ENCODE measurements at places on chromosomes 11 and 22.

GRCh38 chr11:82903843-82904586 is 2.5 kb downstream of the DDIAS start:
- no peak for DNase-seq

GRCh38 chr22:23192133-23192532 is 11.8 kb downstream of the BCR start:
- DNase-seq = no peak

DNA sequence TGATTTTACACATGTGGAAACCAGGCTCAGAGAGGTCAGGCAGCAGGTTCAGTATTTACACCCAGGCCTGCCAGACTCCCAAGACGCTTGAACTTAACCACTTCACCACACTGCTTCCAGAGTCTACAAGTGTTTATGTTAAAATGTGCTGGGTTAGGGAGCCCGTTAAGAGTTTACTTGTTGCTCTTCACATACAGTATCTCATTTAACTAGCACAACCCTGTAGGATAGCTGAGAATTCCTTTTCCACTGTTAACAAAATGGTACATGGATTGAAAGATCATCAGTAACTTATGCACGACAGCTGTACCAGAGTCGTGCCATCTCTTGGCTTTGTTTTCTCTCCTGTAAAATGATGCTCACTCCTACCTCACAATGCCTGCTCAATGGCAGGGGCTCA is 2.9 kb downstream of the SMCO4 start:
- DNase-seq = no peak

GRCh38 chr22:49462795-49463194 is 364.9 kb downstream of the BRD1 start:
- peak; percentile 72 for DNase-seq

DNA sequence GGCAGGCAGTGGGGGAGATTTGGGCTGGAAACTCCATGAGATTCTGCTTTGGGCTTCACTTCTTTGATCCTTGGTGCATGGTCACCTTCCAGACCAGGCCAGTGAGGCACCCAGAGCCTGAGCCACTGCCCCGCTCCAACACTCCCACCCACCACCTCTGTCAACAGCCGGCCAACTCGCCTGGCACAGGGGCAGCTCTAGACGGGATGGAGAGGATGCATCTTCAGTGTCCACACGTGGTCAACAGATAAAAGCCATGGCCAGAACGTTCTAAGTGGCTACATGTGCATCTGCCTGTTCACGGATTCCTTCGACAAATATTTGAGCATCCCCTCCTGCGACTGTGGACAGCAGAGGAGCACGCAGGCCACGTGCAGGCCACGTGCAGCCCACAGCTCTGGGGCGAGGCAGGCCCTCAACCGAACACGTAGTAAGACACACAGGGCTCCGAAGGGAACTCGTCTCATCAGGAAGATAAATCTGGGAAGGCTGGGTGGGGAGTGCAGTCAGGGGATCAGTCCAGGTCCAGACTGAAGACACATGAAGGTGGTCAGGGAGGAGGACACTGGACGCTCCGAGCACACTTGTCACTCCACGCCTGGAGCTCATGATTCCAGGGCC is 1.2 kb downstream of the LRRC56 start:
- DNase-seq = no peak

DNA sequence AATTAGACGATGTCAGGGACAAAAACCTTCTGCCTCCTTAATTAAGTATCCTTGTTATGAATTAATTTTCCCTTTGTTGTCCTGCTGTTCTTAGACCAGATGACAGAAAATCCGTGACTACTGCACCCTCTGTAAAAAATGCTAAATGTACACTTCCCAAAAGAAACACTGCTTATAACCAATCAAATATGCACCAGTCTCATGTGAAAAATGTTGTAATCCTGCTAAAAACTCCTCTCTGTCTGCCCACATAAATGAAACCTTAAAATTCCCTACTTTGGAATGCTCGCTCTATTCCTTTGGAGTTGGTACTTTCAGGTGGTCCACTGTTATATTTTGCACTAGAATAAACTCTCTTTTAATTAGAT is 366.8 kb upstream of the CCDC179 start:
- DNase-seq = no peak

- DNase-seq = no peak
Observed at GRCh38 chr11:46876471-46876870, 30.4 kb upstream of the CKAP5 start.

- no peak for DNase-seq
Observed at GRCh38 chr22:50729391-50730012, 8.5 kb upstream of the ACR start.

GRCh38 chr11:46380340-46381047 is 975 bp upstream of the MDK start:
- DNase-seq = no peak

DNA sequence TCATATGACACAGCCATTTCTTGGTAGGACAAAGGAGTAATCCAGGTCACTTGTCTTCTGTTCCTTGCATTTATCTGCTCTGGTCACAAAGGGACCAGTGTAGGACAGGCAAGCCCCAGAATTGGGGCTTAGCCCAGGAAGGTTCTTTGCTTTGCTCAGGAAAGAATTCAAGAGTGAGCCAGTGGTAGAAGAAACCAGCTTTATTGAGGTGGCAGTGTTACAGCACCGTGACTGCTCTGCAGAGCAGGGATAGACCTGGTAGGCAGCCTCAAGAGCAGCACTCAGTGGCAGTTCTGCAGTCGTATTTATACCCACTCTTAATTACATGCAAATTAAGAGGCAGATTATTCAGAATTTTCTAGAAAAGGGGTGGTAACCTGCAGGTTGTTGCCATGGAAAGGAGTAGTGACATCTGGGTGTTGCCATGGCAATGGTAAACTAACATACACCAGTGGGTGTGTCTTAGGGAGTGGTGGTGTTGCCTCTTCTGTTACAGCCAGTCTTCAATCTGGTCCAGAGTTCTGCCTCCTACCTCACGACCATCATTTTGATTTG is 84.9 kb upstream of the RAB1B start:
- no peak for DNase-seq

- no peak for DNase-seq
Observed at GRCh38 chr11:123361110-123361509, 69.0 kb upstream of the GRAMD1B start.

GRCh38 chr11:112321501-112322172 is 61.0 kb upstream of the PLET1 start:
- DNase-seq = no peak

GRCh38 chr11:72673284-72673942 is 809 bp downstream of the PDE2A start:
- DNase-seq = no peak

- DNase-seq = no peak
Observed at GRCh38 chr22:22022947-22023534, 40.5 kb upstream of the TOP3B start.

GRCh38 chr11:9838229-9838628 is 174.4 kb downstream of the SWAP70 start:
- no peak for DNase-seq

GRCh38 chr22:49781289-49781782 is 46.3 kb downstream of the BRD1 start:
- no peak for DNase-seq

DNA sequence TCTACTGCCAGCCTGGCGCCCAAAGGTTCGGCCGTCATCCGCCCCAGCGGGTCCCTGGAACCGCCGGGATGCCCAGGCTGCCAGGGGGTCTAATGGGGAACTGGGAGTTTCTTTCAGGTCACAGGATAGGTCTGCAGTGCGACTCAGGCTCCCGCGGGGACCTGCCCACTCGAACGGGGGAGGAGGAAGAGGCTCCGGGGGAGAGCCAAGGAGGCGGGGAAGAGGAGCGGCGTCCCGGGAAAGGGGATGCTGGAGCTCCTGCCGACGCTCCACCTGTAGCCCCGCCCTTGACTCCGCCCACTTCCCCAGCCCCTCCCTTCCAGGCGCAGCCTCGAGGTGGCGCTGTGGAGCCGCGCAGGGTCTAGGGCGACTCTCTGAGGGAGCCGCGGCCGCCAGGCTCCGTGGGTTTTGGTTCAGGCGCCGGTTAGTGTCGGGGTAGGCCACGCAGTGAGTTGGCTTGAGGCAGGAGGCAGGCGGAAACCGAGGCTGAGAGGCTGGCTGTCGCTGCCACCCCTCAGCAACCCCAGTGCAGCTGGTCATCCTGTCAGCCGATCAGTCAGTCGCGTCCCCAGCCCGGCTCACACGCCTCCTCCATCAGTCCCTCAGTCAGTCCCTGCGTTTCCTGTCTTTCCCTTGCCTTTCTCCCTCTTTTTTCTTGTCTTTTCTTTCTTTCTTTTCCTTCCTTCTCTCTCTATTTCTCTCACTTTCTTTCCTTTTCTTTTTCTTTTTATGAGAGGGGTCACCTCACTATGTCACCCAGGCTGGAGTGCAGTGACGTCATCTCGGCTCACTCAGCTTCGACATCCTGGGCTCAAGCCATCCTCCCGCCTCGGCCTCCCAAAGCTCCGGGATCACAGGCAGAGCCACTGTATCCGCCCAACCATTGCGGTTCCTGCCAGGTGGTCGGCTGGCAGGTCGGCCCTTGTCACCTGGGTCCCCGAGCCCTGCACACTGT is 26.4 kb downstream of the YWHAH start:
- DNase-seq = peak; percentile 91

GRCh38 chr11:64382586-64382985 is 23.6 kb downstream of the RPS6KA4 start:
- no peak for DNase-seq

- peak; percentile 78 for DNase-seq
Observed at GRCh38 chr11:111765984-111766833, at the start of gene PPP2R1B. Gene PPP2R1B (minus strand): TSS chr11:111766389. CDS start chr11:111766361, 28 bp downstream.

DNA sequence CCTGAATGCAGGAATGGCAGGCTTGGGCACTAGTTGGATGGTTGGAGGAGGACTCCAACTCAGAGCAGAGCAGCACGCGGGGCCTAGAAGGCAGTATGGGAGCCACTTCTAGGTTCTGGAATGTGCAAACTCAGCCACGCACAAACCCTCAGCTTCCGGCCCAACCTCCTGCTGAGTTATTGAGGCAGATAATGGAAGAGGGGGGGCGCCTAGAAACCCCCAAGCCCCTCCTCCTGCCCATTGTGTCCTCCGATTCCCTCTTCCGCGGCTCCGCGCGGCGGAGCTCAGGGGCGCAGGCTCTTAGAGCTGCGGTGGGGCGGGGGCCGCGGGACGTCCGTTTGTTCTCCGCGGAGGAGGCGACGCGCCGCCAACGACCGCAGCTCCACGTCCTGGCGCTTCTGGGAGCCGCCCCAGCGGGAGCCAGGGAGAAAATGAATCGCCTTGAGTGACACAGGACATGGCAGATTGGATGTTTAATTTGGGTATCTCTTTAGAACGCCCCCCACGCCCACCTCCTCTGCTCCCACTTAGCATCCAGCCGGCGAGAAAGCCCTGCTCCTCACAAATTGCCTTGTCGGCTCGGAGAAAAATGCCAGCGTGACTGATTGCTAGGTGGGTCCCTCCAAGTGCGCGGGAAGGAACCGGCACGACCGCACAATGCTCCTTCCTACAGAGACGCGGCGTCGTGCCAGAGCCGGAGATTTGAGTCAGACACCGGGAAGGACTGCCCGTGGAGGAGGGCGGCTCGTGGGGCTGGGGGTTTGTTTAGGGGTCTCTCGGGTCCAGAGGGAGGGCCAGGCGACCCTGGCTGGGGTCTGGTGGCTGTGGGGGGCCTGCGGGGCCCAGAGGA is 144.6 kb downstream of the NECTIN1 start:
- DNase-seq = no peak

DNA sequence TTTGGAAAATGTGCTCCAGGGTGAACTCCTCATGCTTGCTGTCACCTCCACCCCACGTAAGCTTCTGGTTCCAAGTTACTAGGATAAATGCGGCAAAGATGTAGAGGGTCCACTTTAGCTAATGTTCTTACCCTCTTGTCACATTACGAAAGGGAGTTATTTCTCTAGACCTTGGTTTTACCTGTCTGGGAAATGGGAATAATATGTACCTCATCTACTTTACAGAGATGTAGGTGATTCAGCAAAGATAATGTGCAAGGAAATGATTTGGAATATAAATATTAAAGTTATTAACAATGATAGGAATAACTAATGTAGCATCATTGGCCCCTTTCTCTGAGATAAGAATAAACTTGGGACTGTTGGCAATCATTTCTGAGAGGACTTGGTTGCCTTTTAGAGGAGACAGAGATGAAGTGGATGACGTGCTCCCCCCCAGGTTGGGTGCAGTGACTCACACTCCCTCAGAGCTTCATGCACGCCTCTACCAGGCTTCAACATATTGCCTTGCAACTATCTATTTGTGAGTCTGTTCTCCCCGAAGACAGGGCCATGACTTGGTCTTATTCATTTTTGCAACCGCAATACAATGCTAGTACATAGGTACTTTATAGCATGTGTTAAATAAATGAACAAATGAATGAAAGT is 97.1 kb downstream of the ME3 start:
- no peak for DNase-seq

DNA sequence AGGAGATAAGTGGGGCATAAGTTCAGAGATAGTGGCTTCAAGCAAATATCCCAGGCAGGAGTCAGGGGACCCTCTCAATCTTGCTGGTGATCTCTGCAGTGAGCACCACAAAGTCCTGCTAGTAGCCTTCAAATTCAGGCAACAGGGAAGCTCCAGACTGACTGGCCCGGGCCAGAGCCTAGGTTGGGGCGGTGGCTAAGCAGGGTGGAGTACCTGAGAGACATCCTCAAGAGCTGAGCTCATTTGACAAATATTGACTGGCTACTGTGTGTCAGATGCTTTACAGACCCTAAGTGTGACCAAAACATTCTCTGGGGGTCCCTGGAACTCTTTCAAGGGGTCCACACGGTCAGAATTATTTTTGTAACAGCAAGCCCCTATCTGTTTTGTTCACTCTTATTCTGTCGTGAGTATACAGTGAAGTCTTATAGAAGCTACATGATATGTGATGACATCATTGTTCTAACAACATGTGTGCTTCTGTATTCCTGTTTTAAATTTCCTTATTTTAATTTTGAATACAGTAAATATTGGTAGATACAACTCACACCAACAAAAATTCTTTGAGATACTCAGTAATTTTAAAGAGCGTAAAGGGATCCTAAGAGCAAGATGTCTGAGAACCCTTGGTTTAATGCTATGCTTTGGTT is 71.6 kb downstream of the APIP start:
- no peak for DNase-seq

Measured in COLO829 (cell line).